Tongue (tissue), 3 donors: ENCODE measurements at places on chromosomes 3 and 15. TPM values are rescaled to one million over a fixed set of nuclear protein-coding genes. Genes with fewer than 3 reads are reported as not detected.

- DNase-seq = no peak
Measured at GRCh38 chr3:36774052-36774451, 9.7 kb upstream of the DCLK3 start.

DNA sequence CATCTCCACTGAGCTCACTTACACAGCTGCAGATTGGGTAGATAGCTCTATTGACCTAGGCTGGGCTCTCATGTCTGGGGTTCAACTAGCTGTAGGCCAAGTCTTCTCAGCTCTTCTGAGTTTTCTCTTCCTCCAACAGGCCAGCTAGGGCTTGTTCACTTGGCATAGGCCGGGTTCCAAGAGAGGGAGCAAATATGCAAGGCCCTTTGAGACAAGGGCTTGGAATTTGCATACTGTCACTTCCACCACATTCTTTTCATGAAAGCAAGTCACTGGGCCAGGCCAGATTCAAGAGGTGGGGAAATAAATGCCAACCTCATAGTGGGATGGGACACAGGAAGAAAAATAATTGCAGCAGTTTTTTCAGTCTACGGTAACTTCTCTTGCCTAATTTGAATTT, 25.2 kb downstream of the PIGB start:
- no peak for DNase-seq

GRCh38 chr15:86772369-86773059, 692.8 kb downstream of the AGBL1 start:
- no peak for DNase-seq

GRCh38 chr3:194730365-194730764, 44.7 kb downstream of the FAM43A start:
- peak; percentile 39 for DNase-seq

- no peak for DNase-seq
Measured at GRCh38 chr3:134013280-134013679, 16.4 kb downstream of the SLCO2A1 start.

DNA sequence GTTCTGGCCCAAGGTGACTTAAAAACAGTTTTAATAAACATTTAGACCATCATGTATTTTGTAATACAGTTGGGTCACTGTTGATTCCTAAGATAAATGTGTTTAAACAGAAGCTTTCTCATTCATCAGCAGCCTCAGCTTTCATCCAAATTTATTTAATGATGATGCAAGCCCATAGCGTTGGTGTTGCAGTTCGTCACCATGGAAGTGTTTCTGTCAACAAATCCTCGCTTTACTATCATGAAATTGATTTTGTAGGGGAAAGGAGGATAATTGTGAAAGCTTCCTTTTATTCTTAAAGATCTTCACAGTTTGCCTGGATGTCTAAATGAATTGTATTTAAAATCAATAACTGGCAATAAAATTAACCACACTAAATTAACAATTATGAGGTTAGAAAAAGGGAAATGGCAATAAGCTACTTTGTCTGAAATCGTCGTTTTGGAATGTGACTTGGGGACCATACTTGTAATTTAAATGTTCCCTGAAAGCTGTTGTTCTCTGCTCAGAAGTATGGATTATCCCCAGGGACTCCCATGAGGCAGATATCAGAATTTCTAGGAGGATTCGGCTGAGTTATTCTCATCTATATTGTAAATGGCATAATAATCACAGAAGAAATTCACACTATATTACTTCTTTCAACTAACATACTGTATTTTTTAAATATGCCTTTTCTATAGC, 29.0 kb downstream of the CMSS1 start:
- DNase-seq = peak; percentile 81

Gene GMPS
- total RNA-seq = 35.6 TPM

Gene ANKRD63
- 2.4 TPM for total RNA-seq

Gene MCF2L2
- total RNA-seq = 2.6 TPM

Gene BCL6
- total RNA-seq = 19.2 TPM
